ENCODE measurements at places on chromosomes 11 and 22.

- DNase-seq: no peak
Measured at GRCh38 chr11:92393218-92393617, 168.6 kb downstream of the FAT3 start.

GRCh38 chr22:48755059-48755949 lies 1072.4 kb downstream of the BRD1 start:
- no peak for DNase-seq

- no peak for DNase-seq
Measured at GRCh38 chr11:27118371-27118770, 77.8 kb downstream of the BBOX1 start.

DNA sequence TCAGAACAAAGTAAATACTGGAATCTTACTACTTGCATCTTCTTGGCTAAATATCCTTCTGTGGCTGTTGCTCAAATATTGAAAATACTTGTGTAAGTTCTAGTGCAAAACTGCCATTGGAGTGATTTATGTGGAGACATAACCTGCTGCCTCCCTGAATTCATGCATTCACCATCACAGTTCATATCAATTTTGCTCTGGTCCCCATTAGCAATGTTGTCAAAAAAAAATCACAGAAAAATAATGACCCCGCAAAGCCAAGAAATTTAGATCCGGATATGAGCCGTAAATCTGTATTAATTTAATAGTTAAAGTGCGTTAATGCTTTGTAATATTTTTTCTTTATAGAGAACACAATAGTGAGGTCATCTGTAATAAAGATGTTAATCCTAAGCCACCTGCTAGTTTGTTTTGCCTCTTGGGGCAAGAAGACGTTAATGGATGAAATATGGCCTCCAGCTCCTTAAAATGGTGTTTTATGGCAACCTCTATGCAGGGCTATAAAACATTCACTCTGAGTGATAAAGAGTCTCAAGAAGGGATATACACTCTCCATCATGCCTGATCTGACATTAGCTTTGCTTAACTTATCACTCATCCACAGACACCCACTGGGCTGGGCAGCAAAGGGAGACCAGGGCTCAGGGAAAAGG lies 255.9 kb downstream of the INSC start:
- no peak for DNase-seq

- DNase-seq: no peak
Measured at GRCh38 chr11:130477586-130478203, 29.2 kb downstream of the ADAMTS15 start.
